ENCODE measurements at places on chromosomes 1 and 21.

DNA sequence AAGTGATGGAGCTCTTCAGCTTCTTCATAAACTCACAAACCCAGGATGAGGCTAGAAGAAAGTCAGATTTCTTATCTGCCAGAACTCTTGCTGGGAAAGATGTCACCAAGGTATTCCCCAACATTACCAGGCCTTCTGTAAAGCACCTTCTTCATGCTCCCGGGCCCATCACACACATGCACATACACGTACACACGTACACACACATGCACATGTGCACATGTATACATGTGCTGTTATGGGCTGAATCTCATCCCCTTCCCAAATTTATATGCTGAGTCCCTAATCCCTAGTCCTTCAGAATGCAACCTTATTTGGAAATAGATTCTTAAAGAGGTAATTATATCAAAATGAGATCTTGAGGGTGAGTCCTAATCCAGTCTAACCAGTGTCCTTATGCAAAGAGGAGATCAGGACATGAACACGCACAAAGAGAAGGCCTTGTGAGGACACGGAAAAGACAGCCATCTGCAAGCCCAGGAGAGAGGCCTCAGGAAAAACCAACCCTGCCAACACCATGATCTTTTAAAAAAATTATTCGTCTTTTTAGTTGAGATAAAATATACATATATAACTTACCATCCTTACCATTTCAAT is 76.4 kb upstream of the LYST start:
- DNase-seq = no peak

- DNase-seq = no peak
These were observed 946.1 kb downstream of the TTLL7 start for GRCh38 chr1:83052865-83053264.

DNA sequence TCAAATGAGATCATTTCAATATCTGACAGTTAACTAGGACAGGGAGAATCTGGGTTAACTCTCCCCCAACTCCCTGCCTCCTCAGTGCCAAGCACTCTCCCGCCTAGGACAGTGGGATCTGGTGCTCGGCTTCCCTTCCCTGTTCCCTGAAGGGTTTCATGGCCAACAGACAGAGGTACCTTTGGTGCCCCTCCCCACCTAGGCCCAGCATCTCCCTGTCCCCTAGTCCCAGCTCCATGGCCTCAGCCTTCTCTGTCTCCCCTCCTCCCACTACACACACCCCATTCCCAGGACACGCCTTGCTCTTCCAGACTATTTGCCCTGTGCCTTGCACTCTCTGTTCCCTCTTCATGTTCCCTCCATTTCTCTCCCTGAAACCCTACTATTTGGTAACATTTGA is 77.1 kb downstream of the CD247 start:
- DNase-seq = no peak

- no peak for DNase-seq
These were observed 41.0 kb downstream of the BRINP3 start for GRCh38 chr1:190436615-190437014.

DNA sequence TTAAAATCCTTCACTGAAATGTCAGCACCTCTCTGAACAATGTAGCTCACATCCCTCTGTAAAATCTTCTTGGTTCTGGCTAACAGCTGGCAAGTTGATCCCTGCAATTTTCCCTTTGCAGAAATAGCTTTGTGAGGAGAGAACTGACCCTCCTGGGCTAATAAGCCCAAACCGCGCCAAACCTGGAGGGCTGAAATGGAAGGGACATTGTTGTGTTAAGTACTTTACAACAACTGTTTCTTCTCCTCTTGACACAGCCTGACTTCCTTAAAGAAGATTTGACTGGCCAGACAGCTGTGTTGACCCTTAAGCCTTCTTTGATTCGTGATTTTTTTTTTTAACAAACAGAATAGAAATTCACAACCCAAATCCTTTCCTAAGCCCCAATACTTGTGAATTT is 5.7 kb downstream of the LMX1A start:
- DNase-seq = no peak

DNA sequence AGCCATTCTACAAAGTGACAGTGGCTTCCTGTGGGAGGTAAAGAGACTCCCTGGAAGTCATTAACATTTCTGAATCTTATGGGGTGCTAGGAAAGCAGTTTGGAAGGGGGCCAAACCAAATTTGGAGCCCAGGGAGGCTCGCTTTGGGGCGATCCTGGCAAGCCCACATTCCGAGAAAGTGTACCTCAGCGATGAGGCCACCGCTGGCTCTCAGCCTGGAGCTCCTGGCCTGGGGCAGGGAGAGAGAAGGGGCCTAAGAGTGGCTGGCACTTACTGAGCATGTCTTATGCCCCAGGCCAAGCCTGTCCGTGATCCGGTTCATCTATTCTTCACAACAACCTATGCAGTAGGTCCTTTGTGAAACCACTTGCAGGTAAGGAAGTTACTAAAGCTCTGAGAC is 98.8 kb downstream of the CCDC185 start:
- DNase-seq = no peak

GRCh38 chr1:156126043-156126629 is 11.6 kb downstream of the LMNA start:
- no peak for DNase-seq

All from NCI-H187 treated with DMSO at 0.1 percent for 48 hours (cell line).